ENCODE measurements at places on chromosomes 6 and 20. TPM values are rescaled to one million over a fixed set of nuclear protein-coding genes. Genes with fewer than 3 reads are reported as not detected.

DNA sequence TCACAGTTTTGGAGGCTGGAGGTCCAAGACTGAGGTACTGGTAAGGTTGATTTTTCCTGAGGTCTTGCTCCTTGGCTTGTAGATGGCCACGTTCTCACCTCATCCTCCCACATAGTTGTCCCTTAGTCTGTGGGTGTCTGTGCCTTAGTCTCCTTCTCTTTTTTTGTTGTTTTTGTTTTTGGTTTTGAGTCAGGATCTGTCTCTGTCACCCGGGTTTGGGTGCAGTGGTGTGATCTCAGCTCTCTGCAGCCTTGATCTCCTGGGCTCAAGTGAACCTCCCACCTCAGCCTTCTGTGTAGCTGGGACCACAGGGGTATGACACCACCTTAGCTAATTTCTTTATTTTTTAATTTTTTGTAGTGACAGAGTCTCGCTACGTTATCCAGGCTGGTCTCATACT is 245.2 kb downstream of the PHACTR1 start:
- H3K27me3 ChIP-seq = peaks cover 34% of the 10 kb centered on the region
- DNase-seq = no peak
- no peak overlapping the region for H3K4me3 ChIP-seq
- no peaks in the 10 kb centered on the region for H3K36me3 ChIP-seq
- peaks cover 22% of the 10 kb centered on the region for H3K4me1 ChIP-seq

DNA sequence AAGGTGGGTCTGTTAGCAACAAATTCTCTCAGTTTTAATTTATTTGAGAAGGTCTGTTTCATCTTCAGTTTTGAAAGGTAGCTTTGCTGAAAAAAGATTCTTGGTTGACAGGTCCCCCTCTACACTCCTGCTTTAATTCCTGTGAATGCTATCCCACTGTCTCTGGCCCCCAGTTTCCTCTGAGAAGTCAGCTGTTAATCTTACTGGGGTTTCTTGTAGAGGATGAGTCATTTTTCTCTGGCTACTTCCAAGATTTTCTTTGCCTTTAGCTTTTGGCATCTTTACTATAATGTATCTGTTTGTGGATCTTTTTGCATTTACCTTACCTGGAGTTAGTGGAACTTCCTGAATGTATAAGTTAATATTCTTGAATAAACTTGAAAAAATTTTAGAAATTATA is 122.7 kb downstream of the MMS22L start:
- DNase-seq = no peak
- peaks cover 58% of the 10 kb centered on the region for H3K36me3 ChIP-seq
- H3K27ac ChIP-seq = no peak overlapping the region
- no peak overlapping the region for H3K4me3 ChIP-seq
- no peaks in the 10 kb centered on the region for H3K4me1 ChIP-seq

DNA sequence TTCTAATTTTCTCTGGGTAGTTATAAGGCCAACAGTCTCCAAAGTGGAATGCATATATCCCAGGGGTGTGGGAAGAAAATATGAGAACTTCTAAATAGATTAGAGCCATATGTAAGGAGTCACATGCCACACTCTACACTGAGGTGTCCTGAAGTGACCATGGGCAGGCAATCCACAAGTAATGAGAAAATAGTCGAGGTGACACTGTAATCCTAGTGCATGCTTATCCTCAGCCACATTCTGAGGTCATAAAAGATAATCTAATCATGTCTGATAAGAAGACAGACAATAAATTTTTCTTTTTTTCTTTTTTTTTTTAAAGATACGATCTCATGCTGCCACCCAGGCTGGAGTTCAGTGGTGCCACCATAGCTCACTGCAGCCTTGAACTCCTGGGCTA is 62.2 kb downstream of the CD164 start:
- H3K4me3 ChIP-seq = no peak overlapping the region
- peaks cover 4% of the 10 kb centered on the region for H3K4me1 ChIP-seq
- H3K36me3 ChIP-seq = no peaks in the 10 kb centered on the region
- no peaks in the 10 kb centered on the region for H3K27me3 ChIP-seq
- DNase-seq = no peak

GRCh38 chr20:60138256-60139220 is 180.3 kb downstream of the CDH26 start:
- no peaks in the 10 kb centered on the region for H3K4me1 ChIP-seq
- H3K27ac ChIP-seq = no peak overlapping the region
- H3K4me3 ChIP-seq = peak overlapping the region; percentile 60
- peak; percentile 52 for DNase-seq

KIF25 gene
- not detected for total RNA-seq

GRCh38 chr6:145428706-145429105 is 306.6 kb downstream of the EPM2A start:
- no peaks in the 10 kb centered on the region for H3K27me3 ChIP-seq
- no peak for DNase-seq
- no peaks in the 10 kb centered on the region for H3K4me1 ChIP-seq
- no peak overlapping the region for H3K4me3 ChIP-seq
- H3K36me3 ChIP-seq = no peaks in the 10 kb centered on the region
- no peak overlapping the region for H3K27ac ChIP-seq

DNA sequence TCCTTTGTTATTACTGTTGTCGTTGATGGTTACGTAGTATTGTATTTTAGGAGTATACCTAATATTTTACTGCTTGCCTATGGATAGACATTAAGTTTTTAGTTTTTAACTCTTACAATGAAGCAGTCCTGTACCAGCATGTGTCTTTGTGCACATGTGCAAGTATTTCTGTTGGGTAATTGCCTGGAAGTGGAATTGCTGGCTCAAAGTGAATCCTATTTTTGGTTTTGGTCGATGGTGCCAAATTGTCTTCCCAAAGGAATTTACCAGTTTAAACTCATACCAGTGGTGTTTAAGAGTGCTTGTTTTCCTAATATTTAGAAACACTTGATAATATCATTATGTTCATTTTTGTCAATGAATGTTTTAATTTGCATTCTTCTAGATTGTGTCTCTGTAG is 75.5 kb downstream of the ANKS1A start:
- H3K4me1 ChIP-seq = peaks cover 3% of the 10 kb centered on the region
- H3K36me3 ChIP-seq = no peaks in the 10 kb centered on the region
- H3K27ac ChIP-seq = no peak overlapping the region
- no peak for DNase-seq
- no peaks in the 10 kb centered on the region for H3K27me3 ChIP-seq

PNLDC1 gene
- total RNA-seq = 0.29 TPM

PLG gene
- total RNA-seq = not detected

GRCh38 chr6:8672882-8673281 is 237.5 kb upstream of the SLC35B3 start:
- H3K36me3 ChIP-seq = no peaks in the 10 kb centered on the region
- H3K4me1 ChIP-seq = no peaks in the 10 kb centered on the region
- no peak for DNase-seq
- no peaks in the 10 kb centered on the region for H3K27me3 ChIP-seq

FAM209B gene
- 0.63 TPM for total RNA-seq

LAMA2 gene
- total RNA-seq = 0.15 TPM

GRCh38 chr6:96032661-96033060 is 16.9 kb downstream of the FUT9 start:
- no peaks in the 10 kb centered on the region for H3K36me3 ChIP-seq
- no peak for DNase-seq
- no peaks in the 10 kb centered on the region for H3K27me3 ChIP-seq

TCP11 gene
- not detected for total RNA-seq

- H3K4me3 ChIP-seq = no peak overlapping the region
- H3K4me1 ChIP-seq = peaks cover 50% of the 10 kb centered on the region
- no peaks in the 10 kb centered on the region for H3K27me3 ChIP-seq
- no peaks in the 10 kb centered on the region for H3K36me3 ChIP-seq
- DNase-seq = no peak
Observed at GRCh38 chr6:13425270-13425873, 62.0 kb downstream of the GFOD1 start.

GRCh38 chr6:142886431-142887170 is 58.4 kb downstream of the HIVEP2 start:
- peaks cover 89% of the 10 kb centered on the region for H3K4me1 ChIP-seq
- H3K4me3 ChIP-seq = peak overlapping the region; percentile 9
- no peaks in the 10 kb centered on the region for H3K27me3 ChIP-seq
- DNase-seq = no peak
- peaks cover 2% of the 10 kb centered on the region for H3K36me3 ChIP-seq
- peak overlapping the region; percentile 97 for H3K27ac ChIP-seq

DNA sequence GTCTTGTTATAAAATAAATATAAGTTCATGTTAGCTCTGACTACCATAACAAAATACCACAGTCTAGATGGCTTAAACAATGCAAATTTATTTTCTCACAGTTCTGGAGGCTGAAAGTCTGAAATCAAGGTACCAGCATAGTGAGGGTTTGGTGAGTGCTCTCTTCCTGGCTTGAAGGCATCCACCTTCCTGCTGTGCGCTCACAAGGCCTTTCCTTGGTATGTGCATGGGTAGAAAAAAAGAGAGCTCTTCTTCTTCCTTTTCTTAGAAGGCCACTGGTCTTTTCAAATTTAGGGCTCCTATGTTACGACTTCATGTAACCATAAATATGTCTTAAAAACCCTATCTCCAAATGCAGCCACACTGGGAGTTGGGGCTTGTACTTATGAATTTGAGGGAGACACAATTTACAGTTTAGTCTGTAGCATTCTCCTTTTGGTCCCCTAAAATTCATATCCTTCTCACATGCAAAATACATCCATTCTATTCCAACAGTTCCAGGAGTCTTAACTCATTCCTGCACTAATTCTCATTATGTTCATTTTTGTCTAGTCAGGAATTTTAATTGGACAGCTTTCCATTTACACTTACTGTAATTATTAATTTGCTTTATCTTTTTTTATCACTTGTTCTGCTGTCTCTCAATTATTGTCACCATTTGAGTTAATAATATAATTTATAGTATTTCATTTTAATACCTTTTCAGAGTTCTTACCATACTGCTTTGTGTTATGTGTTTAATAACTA is 381.9 kb upstream of the EPHA7 start:
- H3K4me3 ChIP-seq = no peak overlapping the region
- H3K27me3 ChIP-seq = no peaks in the 10 kb centered on the region
- no peak for DNase-seq
- H3K27ac ChIP-seq = no peak overlapping the region
- no peaks in the 10 kb centered on the region for H3K4me1 ChIP-seq

CCN6 gene
- total RNA-seq = not detected

DNA sequence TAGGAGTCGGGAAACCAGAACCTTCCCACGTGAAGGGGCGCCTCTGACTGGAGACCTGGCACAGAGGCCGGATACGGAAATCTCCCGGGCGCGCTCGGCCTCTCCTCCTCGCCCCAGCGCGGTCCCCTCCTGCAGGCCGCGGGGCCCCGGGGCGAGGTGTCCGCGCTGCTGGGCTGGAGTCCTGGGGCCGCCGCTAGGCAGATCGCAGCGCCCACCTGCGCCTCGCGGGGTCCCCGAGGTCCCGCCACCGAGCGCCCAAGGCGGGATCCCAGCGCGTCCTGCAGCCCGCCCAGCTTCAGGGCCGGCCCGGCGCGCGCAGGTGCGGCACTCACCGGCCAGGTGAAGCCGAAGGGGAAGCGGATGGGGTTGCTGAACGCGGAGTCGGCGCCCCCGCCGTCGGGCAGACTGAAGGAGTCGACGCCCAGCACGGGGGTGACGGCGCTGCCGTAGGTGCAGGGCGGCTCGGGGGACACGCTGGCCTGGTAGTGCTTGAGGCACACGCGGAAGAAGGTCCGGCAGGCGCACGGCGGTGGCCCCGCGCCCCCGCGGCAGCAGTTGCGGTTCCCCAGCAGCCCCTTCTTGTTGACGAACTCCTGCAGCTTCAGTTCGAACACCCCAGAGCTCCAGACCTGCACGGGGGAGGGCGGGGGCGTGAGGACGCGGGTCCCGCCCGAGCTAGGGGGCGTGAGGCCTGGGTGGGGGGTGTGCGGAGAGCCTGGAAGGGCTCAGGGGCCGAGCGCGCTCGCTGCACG is 1.5 kb downstream of the DLL1 start:
- no peak for DNase-seq
- H3K4me1 ChIP-seq = peaks cover 32% of the 10 kb centered on the region
- no peaks in the 10 kb centered on the region for H3K36me3 ChIP-seq
- H3K4me3 ChIP-seq = peak overlapping the region; percentile 75
- no peak overlapping the region for H3K27ac ChIP-seq

- H3K4me1 ChIP-seq = peaks cover 43% of the 10 kb centered on the region
- peak overlapping the region; percentile 34 for H3K27ac ChIP-seq
- DNase-seq = no peak
Observed at GRCh38 chr20:32237419-32237818, 29.7 kb downstream of the POFUT1 start.

- H3K27ac ChIP-seq = no peak overlapping the region
- no peak for DNase-seq
- H3K27me3 ChIP-seq = peaks cover 12% of the 10 kb centered on the region
- no peak overlapping the region for H3K4me3 ChIP-seq
- no peaks in the 10 kb centered on the region for H3K36me3 ChIP-seq
- H3K4me1 ChIP-seq = no peaks in the 10 kb centered on the region
Observed at GRCh38 chr6:18495236-18495635, 108.1 kb downstream of the RNF144B start.

FAXC gene
- total RNA-seq = not detected

TGM3 gene
- total RNA-seq = not detected

- no peak overlapping the region for H3K4me3 ChIP-seq
- no peaks in the 10 kb centered on the region for H3K4me1 ChIP-seq
- H3K36me3 ChIP-seq = no peaks in the 10 kb centered on the region
- H3K27me3 ChIP-seq = no peaks in the 10 kb centered on the region
- no peak for DNase-seq
- no peak overlapping the region for H3K27ac ChIP-seq
Observed at GRCh38 chr6:147930745-147931144, 411.9 kb upstream of the SASH1 start.

- H3K4me3 ChIP-seq = no peak overlapping the region
- H3K4me1 ChIP-seq = no peaks in the 10 kb centered on the region
Observed at GRCh38 chr6:142279350-142280180, 22.2 kb upstream of the ADGRG6 start.

GRCh38 chr6:15969236-15969778 is 159.6 kb upstream of the MYLIP start:
- no peaks in the 10 kb centered on the region for H3K36me3 ChIP-seq
- H3K4me1 ChIP-seq = no peaks in the 10 kb centered on the region
- H3K27me3 ChIP-seq = peaks cover 2% of the 10 kb centered on the region

- no peak for DNase-seq
- H3K4me3 ChIP-seq = no peak overlapping the region
- no peaks in the 10 kb centered on the region for H3K27me3 ChIP-seq
- peaks cover 12% of the 10 kb centered on the region for H3K36me3 ChIP-seq
- H3K4me1 ChIP-seq = peaks cover 22% of the 10 kb centered on the region
- peak overlapping the region; percentile 52 for H3K27ac ChIP-seq
Observed at GRCh38 chr20:37309936-37310590, 20.6 kb downstream of the MANBAL start.

- H3K4me3 ChIP-seq = no peak overlapping the region
- H3K27ac ChIP-seq = no peak overlapping the region
- no peaks in the 10 kb centered on the region for H3K27me3 ChIP-seq
Observed at GRCh38 chr6:134201716-134202115, 116.2 kb downstream of the SGK1 start.

DNA sequence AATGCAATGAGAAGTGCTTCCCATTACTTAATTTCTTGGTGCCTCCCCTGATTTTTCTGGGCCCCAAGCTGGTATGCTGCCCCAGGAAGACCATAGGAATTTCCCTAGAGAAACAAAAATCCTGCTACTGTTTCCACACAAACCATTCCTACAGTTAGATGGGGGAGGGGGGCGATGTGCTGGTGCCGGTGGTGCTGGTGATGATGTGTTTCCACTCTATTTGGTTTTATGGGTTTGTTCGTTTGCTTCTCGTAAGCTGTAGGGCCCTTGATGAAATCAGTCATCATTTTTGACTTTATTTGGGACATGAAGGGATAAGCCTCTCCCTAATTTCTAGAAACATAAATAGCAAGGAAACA is 105.1 kb downstream of the MKKS start:
- no peak overlapping the region for H3K27ac ChIP-seq
- no peaks in the 10 kb centered on the region for H3K36me3 ChIP-seq
- peaks cover 3% of the 10 kb centered on the region for H3K27me3 ChIP-seq
- H3K4me1 ChIP-seq = no peaks in the 10 kb centered on the region
- no peak for DNase-seq

- H3K36me3 ChIP-seq = no peaks in the 10 kb centered on the region
- DNase-seq = no peak
- no peak overlapping the region for H3K27ac ChIP-seq
- no peak overlapping the region for H3K4me3 ChIP-seq
- peaks cover 5% of the 10 kb centered on the region for H3K27me3 ChIP-seq
- no peaks in the 10 kb centered on the region for H3K4me1 ChIP-seq
Observed at GRCh38 chr20:24784607-24785006, 164.5 kb upstream of the CST7 start.
